ENCODE measurements at places on chromosomes 7 and 10.

DNA sequence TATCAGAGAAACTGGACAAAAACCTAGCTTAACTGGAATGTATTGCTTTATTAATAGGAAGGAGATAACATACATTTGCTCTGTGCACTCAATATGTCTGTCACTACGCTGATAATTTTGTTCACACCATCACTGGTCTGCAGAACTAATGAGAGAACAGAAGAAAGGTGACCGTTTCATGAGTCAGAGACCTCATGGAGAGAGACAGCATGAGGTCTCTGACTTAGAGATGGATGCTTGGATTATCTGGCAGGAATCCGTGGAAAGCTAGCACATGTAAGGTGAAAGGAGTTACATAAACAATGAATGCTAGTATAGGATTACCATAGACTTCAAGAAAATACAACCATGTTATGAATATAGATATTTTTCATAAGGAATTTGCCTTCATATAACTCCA, 947.3 kb downstream of the IPMK start:
- DNase-seq = no peak

GRCh38 chr7:114273218-114273617, 141.4 kb upstream of the FOXP2 start:
- DNase-seq = no peak

- DNase-seq = no peak
Observed at GRCh38 chr10:110129490-110129889, 77.9 kb upstream of the MXI1 start.

GRCh38 chr10:26441491-26442214, 3.5 kb downstream of the APBB1IP start:
- DNase-seq = no peak

DNA sequence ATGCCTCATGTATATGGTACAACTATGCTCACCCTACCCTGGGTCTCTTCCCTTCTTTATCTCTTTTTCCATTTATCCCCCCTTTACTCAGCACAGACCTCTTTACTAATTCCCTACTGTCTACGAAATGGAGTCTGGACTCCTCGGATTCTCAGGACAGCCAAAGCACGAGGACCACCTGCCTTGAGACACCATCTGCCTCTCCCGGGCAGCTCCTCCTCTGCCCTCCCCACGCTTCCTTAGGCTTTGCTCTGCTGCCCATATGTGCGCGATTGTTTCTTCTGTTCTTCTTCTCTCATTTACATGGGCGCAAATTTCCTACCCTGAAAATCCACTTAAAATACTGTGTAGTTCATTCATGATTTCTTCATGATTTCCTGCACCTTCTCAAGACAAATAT, 62.7 kb upstream of the STK17A start:
- DNase-seq = no peak

- DNase-seq = no peak
Observed at GRCh38 chr7:127938588-127938987, 92.6 kb downstream of the LRRC4 start.

GRCh38 chr7:25149836-25150235, 24.8 kb upstream of the CYCS start:
- DNase-seq = no peak

DNA sequence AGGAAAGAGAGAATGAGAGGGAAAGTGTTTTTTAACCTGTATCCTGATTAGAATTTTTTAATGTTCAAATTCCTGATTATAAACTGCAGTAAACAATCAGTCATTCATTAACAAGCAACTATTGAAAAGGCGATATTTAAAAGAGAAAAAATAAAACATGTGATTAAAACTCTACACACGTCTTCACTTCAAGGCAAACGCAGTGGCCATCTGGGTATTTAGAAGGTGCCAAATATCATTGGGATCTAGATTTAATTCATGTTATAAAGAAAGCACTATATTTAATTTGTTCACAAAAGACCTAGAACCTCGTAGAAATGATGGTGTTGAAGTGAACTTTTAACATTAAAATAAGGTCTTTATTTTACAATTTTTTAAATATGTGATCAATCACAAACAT, 189.4 kb upstream of the KLF14 start:
- DNase-seq = no peak
